ENCODE measurements at places on chromosomes 1 and 21. TPM values are rescaled to one million over a fixed set of nuclear protein-coding genes. Genes with fewer than 3 reads are reported as not detected.

The HUNK gene
- not detected for total RNA-seq

The FAM151A gene
- not detected for total RNA-seq

The A3GALT2 gene
- total RNA-seq, result not detected

The NUAK2 gene
- 2.3 TPM for total RNA-seq

The SLC6A17 gene
- 0.05 TPM for total RNA-seq

The FMO3 gene
- not detected for total RNA-seq

The MATN1 gene
- not detected for total RNA-seq

The CR2 gene
- not detected for total RNA-seq

The CHODL gene
- not detected for total RNA-seq

The EPS15 gene
- 44.8 TPM for total RNA-seq

The ZNF683 gene
- total RNA-seq, result not detected

The SDC3 gene
- total RNA-seq, result 20.8 TPM

The FOXE3 gene
- total RNA-seq, result not detected

The CSRP1 gene
- total RNA-seq, result 393 TPM

The LMX1A gene
- not detected for total RNA-seq

The SASS6 gene
- 6.5 TPM for total RNA-seq

The UTS2 gene
- not detected for total RNA-seq

The CRNN gene
- total RNA-seq, result not detected

The ATG4C gene
- total RNA-seq, result 9.5 TPM

The CHI3L2 gene
- total RNA-seq, result not detected

The RIMS3 gene
- total RNA-seq, result 0.14 TPM

The FYB2 gene
- total RNA-seq, result not detected

The OR2T2 gene
- total RNA-seq, result not detected

The UQCRHL gene
- 1.8 TPM for total RNA-seq

The ST6GALNAC5 gene
- total RNA-seq, result not detected

The SPRR2A gene
- total RNA-seq, result not detected

The TEX38 gene
- total RNA-seq, result not detected

The RXRG gene
- total RNA-seq, result not detected

The WDR64 gene
- not detected for total RNA-seq

The FCGR3A gene
- total RNA-seq, result not detected

The TSPAN1 gene
- total RNA-seq, result 0.37 TPM

The CDKN2C gene
- 19.8 TPM for total RNA-seq

The PIGR gene
- total RNA-seq, result not detected

The PPFIA4 gene
- total RNA-seq, result 0.16 TPM

The HSD3B1 gene
- not detected for total RNA-seq

The LAMC2 gene
- total RNA-seq, result 4.0 TPM

The SHE gene
- total RNA-seq, result 52.7 TPM

The CD101 gene
- total RNA-seq, result 0.97 TPM

The TTC39A gene
- total RNA-seq, result 1.7 TPM

The DIO1 gene
- not detected for total RNA-seq

The CAPN8 gene
- total RNA-seq, result not detected

The TMPRSS2 gene
- not detected for total RNA-seq

The OLFML3 gene
- 3.4 TPM for total RNA-seq

The PRAMEF25 gene
- not detected for total RNA-seq

The PIK3R3 gene
- 14.3 TPM for total RNA-seq

The MFAP2 gene
- 37.9 TPM for total RNA-seq

The PRAMEF18 gene
- total RNA-seq, result not detected

The PBX1 gene
- 24.1 TPM for total RNA-seq

The GBP2 gene
- 19.4 TPM for total RNA-seq

Measured in endothelial cell of umbilical vein (primary cell).